ENCODE measurements at places on chromosomes 5 and 9. TPM values are rescaled to one million over a fixed set of nuclear protein-coding genes. Genes with fewer than 3 reads are reported as not detected.
A peak's percentile ranks its signal among the peaks of the same experiment; 100 is the strongest.

- no peaks in the 10 kb centered on the region for H3K27me3 ChIP-seq
- no peak overlapping the region for H3K27ac ChIP-seq
- no peaks in the 10 kb centered on the region for H3K4me1 ChIP-seq
- DNase-seq: no peak
Observed at GRCh38 chr9:15735083-15735857, 182.4 kb downstream of the CCDC171 start.

DNA sequence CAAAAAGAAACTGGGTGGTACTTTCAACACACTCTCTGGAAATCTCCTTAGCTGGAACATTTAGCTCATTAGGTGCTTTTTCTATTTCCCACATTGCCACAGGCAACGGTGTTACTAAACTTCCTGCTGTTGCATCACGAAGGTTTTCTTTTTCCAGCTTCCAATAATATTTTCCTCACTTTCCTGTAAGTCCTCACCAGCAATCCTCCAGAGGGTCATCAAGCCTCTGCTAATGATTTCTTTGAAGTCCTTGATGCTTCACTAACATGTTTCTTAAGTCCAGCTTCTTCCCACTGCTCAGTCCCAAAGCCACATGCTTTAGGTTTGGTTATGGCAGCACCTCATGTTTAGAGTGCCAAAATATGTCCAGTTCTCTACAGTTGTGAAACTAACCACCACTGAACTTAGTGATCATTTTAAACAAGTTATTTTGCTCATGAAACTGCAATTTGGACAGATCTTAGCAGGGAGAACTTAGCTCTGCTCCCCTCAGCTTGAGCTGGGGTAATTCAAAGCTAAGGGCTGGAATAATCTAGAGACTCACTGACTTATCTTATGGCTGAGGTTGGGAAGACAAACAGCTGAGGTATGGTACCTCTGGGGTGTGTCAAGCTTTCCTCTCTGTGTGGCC, 39.9 kb upstream of the RETREG1 start:
- H3K4me3 ChIP-seq: no peak overlapping the region
- no peaks in the 10 kb centered on the region for H3K27me3 ChIP-seq
- DNase-seq: no peak

DNA sequence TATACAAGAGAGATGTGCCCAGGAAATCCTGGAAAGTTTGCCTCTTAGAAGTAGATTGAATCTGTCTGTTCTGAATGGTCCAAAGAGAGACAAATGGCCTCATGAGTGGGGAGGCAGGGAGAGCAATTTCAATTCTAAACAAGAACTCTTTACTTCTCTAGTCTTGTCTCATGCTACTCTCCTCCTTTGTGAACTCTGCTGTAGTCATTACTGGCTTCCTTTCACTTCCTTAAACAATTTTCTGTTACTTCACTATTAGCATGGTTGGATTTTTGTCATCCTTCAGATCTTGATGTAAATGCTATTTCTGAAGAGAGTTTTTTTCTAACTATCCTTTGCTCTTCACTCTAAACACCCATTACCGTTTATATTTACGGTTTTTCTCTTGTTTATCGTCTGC, 54.0 kb upstream of the GRIN3A start:
- H3K4me3 ChIP-seq: no peak overlapping the region
- DNase-seq: no peak
- no peaks in the 10 kb centered on the region for H3K36me3 ChIP-seq
- H3K27me3 ChIP-seq: no peaks in the 10 kb centered on the region

DNA sequence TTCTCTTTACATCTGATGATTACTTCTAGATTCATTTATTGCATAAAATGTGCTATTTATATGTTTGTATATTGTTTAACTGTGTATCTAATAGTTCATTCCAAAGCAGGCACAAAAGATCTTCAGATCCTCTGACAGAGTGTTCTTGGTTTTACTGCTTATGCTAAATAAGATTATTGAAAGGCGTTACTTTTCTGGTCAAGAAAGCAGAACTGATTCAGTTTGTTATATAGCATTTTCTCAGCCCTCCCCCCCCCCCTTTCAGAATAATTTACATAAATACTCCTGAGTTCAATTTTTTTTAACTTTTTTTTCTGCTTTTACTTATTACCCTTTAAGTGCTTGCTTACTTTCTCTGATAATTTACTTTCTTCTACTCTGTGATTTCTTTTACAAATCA, 15.4 kb downstream of the CDC42SE2 start:
- no peaks in the 10 kb centered on the region for H3K27me3 ChIP-seq
- DNase-seq: no peak
- H3K27ac ChIP-seq: peak overlapping the region; percentile 88
- H3K4me3 ChIP-seq: peak overlapping the region; percentile 73
- peaks cover 100% of the 10 kb centered on the region for H3K4me1 ChIP-seq

DNA sequence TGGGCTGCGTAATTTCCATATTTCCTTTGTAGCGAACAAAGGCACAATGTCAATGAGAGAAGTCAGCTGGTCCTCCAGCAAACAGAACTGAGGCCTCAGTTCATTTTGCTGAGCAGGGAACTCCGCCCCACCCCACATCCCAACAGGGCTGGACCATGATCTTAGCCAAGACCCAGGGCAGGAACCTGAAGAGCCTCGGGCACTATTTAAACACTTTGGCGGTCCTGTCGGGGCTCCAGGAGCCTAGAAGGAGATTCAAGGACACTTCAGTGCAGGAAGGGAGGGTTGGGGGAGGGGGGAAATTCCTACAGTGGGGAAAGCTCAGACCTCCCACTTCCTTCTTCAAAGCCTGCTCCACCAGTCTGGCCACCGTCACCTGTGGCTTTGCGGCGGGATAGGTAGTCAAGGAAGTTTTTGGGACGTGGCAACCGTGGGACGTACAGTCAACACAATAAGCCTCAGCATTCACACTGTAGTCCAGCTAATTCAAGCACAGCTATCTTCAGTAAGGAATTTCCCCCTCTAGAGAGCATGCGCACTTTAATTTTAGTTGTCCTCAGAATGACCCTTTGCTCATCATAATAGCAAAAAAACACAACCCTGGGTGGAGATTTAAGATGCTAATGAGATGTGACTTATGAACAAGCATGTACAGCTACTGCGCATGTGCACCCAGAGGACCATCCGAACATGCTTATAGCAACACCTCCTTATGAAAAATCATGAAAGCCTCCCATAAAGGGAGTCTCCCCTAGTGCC, 30.9 kb downstream of the S1PR3 start:
- H3K4me1 ChIP-seq: no peaks in the 10 kb centered on the region
- H3K27ac ChIP-seq: no peak overlapping the region
- DNase-seq: no peak
- peaks cover 16% of the 10 kb centered on the region for H3K27me3 ChIP-seq

GRCh38 chr5:14501353-14502293, 80.0 kb upstream of the OTULINL start:
- no peak overlapping the region for H3K4me3 ChIP-seq
- no peaks in the 10 kb centered on the region for H3K27me3 ChIP-seq
- DNase-seq: no peak
- no peaks in the 10 kb centered on the region for H3K36me3 ChIP-seq
- no peak overlapping the region for H3K27ac ChIP-seq

DNA sequence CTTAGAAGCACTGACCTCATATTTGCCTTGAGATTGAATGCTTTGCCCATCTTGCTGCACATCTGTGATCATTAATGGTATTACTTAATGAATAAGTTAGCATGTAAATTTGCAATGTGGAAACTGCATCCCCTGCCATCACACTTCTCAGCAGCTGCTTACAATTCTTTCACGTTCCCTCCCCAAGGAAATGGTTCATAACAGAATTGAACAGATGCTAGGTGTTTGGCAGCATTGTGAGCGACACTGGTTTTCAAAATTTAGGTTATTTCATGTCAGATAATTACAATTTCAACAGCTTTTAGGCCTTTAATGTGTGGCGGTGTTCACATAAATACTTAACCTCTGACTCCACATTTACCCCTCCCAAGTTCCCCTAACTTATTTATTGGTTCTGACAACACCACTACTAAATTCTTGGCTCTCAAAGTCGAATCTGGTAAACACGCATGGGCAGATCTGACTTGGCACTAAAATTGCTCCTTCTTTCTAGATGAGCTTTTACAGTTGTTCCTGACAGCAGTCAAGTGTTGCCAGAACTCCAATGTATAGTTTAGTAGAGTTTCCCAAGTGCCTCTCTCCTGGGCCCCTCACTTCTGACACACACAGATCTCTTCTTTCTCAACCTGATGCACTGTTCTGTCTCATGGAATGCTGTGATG, 46.8 kb downstream of the SLC1A3 start:
- no peaks in the 10 kb centered on the region for H3K36me3 ChIP-seq
- DNase-seq: no peak
- no peak overlapping the region for H3K27ac ChIP-seq
- H3K27me3 ChIP-seq: peaks cover 12% of the 10 kb centered on the region
- no peak overlapping the region for H3K4me3 ChIP-seq
- H3K4me1 ChIP-seq: no peaks in the 10 kb centered on the region

- H3K36me3 ChIP-seq: no peaks in the 10 kb centered on the region
- peaks cover 7% of the 10 kb centered on the region for H3K27me3 ChIP-seq
- H3K27ac ChIP-seq: no peak overlapping the region
- H3K4me3 ChIP-seq: no peak overlapping the region
- no peak for DNase-seq
Observed at GRCh38 chr9:3200331-3200774, 325.4 kb downstream of the RFX3 start.

- no peaks in the 10 kb centered on the region for H3K27me3 ChIP-seq
- no peak overlapping the region for H3K4me3 ChIP-seq
- DNase-seq: no peak
- no peaks in the 10 kb centered on the region for H3K4me1 ChIP-seq
- no peak overlapping the region for H3K27ac ChIP-seq
- H3K36me3 ChIP-seq: no peaks in the 10 kb centered on the region
Observed at GRCh38 chr9:30688801-30689200, 1695.6 kb upstream of the ACO1 start.

DNA sequence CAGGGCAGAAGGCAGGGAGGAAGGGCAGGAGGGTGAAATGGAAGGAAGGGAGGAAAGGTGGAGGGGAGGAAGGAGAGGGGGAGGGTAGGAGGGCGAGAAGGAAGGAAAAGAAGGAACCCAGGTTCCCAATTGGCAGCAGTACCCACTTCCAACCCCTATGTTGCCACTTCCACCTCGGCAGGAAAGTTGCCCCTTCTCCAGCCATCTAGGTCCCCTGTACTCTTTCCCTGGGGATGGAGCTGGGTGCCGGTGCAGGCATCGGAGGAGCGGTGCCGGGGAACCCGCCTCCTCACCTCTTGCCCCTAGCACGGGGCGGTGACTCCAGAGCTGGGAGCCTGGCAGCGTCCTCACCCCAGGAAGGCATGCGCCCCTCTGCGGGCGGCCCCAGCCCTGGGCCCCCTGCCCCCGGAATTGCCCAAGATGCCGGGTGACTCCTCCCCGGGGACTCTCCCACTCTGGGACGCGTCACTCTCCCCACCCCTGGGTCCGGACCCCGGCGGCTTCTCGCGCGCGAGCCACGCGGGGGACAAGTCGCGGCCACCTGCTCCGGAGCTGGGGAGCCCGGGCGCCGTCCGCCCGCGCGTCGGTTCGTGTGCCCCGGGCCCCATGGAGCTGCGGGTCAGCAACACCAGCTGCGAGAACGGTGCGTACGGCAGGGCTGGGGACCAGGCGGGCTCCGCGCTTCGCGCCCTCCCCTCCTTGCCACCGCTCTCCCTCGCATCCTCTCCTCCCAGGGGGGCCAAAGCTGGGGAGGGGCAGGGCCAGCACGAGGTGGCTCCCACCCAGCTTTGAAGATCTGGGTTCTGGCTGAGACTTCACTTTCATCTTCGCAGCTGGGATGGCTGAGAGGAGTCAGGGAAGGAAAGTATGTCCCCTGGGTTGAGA, at the start of gene NIPAL4:
TSS of gene NIPAL4 (plus strand) at position 499 of the 885 bp plus-strand sequence. CDS start at position 607, 108 bp downstream.
- no peaks in the 10 kb centered on the region for H3K36me3 ChIP-seq
- H3K4me1 ChIP-seq: peaks cover 36% of the 10 kb centered on the region
- H3K27ac ChIP-seq: no peak within 1 kb of the TSS
- peak; percentile 65 for DNase-seq
- peaks cover 30% of the 10 kb centered on the region for H3K27me3 ChIP-seq

GRCh38 chr5:125043781-125044391, 297.4 kb upstream of the ZNF608 start:
- H3K36me3 ChIP-seq: no peaks in the 10 kb centered on the region
- H3K27me3 ChIP-seq: no peaks in the 10 kb centered on the region
- DNase-seq: no peak
- no peak overlapping the region for H3K4me3 ChIP-seq

DNA sequence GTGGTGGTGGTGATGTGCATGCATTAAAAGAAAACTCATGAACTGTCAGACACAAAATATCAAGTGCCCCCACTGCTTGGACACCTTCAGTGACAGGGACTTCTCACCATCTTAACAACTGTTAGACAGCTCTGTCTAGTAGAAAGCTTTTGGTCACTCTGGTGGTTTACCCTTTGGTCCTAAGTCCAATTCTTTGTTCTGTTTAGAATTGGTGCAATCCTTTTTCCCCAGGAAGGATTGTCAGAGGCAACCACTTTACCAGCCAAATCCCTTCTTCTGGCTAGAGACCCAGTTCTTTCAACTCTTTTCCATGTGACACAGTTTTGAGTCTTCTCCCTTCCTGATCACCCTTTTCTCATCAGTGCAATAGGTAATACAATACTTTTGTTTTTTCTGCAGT, 140.2 kb downstream of the SEC61B start:
- H3K4me1 ChIP-seq: peaks cover 6% of the 10 kb centered on the region
- peaks cover 68% of the 10 kb centered on the region for H3K27me3 ChIP-seq
- H3K4me3 ChIP-seq: no peak overlapping the region
- no peaks in the 10 kb centered on the region for H3K36me3 ChIP-seq
- DNase-seq: no peak

GRCh38 chr5:133111299-133111698, 59.5 kb downstream of the HSPA4 start:
- peaks cover 2% of the 10 kb centered on the region for H3K36me3 ChIP-seq
- H3K4me3 ChIP-seq: no peak overlapping the region
- DNase-seq: peak; percentile 79
- H3K27me3 ChIP-seq: no peaks in the 10 kb centered on the region

DNA sequence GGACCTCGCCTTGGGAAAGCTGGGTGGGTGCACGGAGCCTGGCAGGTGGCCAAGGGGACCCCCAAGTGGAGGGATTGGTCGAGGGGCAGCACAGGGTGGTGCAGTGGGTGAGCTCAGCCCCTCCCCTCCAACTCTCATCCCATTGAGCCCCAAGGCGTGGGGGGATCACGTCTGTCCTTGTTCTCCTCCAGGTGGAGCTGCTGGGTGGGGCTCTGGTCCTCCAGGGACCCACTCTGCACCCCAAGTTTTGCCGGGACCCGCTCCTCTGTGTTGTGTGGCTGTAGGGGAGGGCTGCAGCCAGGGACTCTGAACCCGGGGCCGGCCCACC, 3.6 kb upstream of the FUT7 start:
- DNase-seq: no peak
- H3K4me3 ChIP-seq: peak overlapping the region; percentile 76
- peaks cover 43% of the 10 kb centered on the region for H3K4me1 ChIP-seq
- no peak overlapping the region for H3K27ac ChIP-seq
- peaks cover 5% of the 10 kb centered on the region for H3K36me3 ChIP-seq

- DNase-seq: peak; percentile 76
- H3K4me3 ChIP-seq: peak overlapping the region; percentile 76
- peak overlapping the region; percentile 89 for H3K27ac ChIP-seq
- peaks cover 25% of the 10 kb centered on the region for H3K36me3 ChIP-seq
- H3K4me1 ChIP-seq: peaks cover 95% of the 10 kb centered on the region
- no peaks in the 10 kb centered on the region for H3K27me3 ChIP-seq
Observed at GRCh38 chr5:170269579-170269978, 28.0 kb downstream of the LCP2 start.

The PCDHGA7 gene
- total RNA-seq: 0.12 TPM

The PHF24 gene
- total RNA-seq: 1.00 TPM

The EQTN gene
- total RNA-seq: not detected

The SPINK4 gene
- total RNA-seq: not detected

The GFPT2 gene
- total RNA-seq: 0.39 TPM

The GLDC gene
- 5.2 TPM for total RNA-seq

The SMARCA2 gene
- total RNA-seq: 120 TPM

The IL4 gene
- 1.2 TPM for total RNA-seq

The NXNL2 gene
- not detected for total RNA-seq

The RXFP3 gene
- not detected for total RNA-seq

The HK3 gene
- 0.46 TPM for total RNA-seq

The ROR2 gene
- 0.07 TPM for total RNA-seq

The C7 gene
- not detected for total RNA-seq

The ANKRD31 gene
- 0.65 TPM for total RNA-seq

The SELENOP gene
- total RNA-seq: 0.34 TPM

The CA9 gene
- 1.6 TPM for total RNA-seq

Measured in activated T-cell treated with anti-CD3 and anti-CD28 coated beads, Interleukin-2, amount 50 U/mL, for 72 hours (primary cell).